ENCODE measurements at places on chromosomes 4 and X.

DNA sequence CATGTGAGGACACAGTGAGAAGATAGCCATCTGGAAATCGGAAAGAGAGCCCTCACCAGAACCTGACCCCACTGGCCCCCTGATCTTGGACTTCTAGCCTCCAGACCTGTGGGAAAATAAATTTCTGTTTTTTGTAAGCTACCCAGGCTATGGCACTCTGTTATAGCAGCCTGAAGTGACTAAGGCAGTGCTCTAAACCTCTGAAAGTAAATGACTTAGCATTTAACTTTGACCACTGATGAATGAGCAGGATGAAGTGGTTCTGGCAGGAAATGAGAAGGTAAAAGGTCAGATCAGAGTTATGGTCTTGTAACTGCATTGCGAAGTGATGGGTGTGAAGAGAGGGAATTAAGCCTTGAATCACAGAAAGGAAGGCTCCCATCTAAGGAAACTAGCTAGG lies 17.0 kb downstream of the GPAT3 start:
- DNase-seq: peak; percentile 62

GRCh38 chrX:15471028-15471427 lies 22.1 kb downstream of the PIR start:
- peak; percentile 76 for DNase-seq

- DNase-seq: no peak
Observed at GRCh38 chr4:118287711-118288451, 64.9 kb downstream of the PRSS12 start.

- no peak for DNase-seq
Observed at GRCh38 chrX:32448320-32448719, 763.0 kb downstream of the DMD start.

Measured in astrocyte of the hippocampus (primary cell).